ENCODE measurements at places on chromosomes 13 and 19.

DNA sequence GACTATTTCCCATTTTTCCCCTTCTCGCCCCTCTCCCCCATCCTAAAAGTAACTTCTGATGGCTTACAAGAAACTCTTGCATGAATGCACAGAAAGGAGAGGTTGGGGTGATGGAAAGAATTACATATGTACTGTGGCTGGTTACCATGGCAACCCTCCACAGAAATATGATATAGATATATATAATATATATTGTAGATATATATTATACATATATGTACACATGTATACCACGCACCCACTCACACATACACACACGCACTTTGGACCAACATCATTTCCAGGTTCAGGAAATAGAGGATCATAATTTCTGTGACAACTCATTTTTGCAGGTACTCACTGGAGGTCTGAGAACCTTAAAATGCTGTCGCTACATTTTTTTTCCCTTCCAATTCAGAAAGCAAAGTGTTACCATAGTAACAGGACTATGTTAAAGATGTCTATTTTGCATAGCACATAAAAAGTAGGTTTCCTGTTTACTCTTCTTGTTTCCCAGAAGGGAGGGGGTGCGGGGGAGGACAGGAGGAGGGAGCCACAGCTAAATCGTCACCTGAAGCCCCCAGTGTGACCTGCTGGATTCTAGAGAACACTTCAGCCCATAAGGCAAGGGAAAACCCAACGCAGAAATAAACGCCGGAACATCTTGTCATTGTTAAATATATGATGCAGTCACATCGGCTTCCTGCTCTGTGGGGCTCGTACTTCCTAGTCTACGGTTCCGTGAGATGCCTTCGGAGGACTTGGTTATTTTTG, 44.7 kb downstream of the EFNB2 start:
- no peak for DNase-seq

DNA sequence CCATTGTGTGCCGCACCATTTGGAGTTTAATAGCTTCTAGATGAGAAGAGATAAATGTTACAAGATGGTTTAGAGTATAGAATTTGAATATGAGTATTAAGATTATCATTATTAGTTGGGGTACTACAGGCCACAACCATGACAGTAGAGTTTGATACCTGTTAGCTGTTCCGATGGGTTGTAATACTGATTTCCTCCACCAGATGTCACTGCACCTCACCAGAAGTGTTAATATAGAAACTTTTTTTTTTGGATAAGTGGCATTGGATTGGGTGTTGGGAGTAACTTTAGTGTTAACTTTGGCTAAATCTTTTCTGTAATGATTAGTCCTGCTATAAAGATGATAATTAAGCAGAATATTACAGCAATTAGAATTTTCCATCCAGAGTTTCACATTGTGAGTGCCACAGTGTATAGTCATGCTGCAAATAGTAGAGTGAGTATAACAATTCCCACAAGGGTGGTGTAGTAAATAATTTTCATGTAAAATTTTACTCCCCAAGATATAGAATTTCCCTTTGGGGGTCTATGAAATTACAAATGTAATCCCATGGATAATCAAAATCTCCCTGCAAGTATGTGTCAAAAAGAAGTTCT, 56.3 kb downstream of the PSG3 start:
- DNase-seq = no peak

- DNase-seq = no peak
Observed at GRCh38 chr13:50396001-50396400, 380.8 kb downstream of the KCNRG start.

DNA sequence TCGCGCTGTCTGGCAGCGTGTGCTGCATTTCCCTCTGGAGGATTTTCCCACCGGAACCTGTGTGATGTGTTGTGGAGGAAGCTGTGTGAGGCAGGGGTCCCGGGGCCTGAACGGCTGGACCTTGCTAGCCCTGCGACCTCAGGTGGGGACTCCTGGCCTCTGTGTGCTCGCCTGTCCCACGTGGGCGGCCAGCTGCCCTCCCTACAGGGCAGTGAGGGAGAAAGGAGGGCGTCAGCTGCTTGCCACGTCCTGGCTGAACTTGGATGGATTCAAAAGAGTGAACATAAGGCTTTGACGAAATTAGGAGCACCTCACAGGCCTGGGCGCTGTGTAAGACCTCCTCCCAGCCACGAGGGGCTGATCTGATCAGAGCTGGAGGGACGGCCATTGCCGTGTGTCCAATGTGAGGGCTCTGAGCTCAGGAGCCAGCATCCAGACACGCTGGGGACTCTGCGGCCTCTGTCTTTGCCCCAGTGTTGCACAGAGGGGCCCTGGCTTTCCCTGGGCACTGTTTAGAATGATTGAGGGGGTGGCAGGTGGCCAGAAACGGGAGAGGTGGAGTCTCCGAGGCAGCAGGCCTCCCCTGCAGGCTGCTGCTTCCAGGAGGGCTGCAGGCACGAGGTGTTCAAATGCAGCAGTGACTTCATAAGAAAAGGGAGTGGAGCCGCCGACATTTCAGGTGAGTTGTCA, 13.0 kb downstream of the TFDP1 start:
- DNase-seq = no peak

GRCh38 chr13:91219201-91219600, 128.3 kb upstream of the MIR17HG start:
- DNase-seq = no peak

- no peak for DNase-seq
Observed at GRCh38 chr19:19871932-19872331, 6.2 kb downstream of the ZNF253 start.

DNA sequence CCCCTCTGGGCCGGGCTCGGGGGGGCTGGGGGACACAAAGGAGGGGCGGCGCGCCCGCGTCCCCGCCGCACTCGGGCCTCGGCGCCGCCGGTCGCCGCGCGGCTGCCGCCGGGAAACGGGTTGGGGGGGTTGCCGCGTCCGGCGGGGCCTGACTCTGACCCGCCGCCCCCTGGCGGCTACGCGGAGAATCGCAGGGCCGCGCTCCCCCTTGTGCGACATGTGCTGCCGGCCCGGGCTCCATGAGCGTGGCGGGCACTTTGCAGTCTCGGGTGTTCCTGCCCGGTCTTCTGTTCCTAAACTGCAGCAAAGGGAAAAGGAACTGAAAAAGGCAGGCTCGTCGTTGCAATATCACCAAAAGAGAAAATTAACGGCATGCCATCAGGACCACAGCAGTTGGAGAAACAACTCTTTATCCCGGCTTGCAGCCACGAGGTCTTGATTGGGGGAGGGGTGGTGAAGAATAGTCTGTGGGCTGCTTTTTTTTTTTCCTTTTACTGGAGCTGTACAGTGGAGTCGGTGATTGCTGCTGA, 1.5 kb downstream of the MIR17HG start:
- DNase-seq = peak; percentile 93

DNA sequence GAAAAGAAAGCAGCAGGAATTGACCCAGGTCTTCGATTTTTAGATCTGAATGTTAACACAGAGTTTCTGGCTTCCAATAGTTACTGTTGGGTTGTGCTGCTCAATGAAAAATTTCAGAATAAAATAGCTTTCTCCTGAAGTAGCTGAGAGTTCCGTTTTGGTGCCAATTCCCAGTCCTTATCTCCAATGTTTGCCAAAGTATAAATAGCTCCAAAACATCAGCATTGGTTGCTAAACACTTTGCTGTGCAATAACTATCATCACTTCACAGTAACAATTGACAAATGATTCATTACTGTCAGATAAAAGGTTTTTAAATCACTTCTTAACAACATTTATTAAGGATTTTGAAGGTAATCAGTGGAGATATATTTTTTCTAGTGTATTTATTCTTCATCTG, 446.0 kb downstream of the PCDH20 start:
- DNase-seq = no peak

DNA sequence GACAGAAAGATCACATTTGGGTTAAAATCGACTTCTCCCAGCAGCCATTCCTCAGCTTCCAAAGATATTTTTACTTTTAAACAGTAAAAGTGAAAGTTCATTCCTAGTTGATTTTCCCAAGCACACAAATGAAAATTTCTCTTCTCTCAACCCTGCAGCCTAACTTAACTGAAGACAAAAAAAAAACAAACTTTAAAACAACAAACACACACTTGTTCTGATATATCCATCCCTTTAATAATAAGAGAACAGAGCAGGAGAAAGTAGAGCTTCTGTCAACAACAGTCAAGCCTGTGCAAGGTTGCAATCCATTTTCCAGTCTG, 72.9 kb downstream of the STK24 start:
- no peak for DNase-seq

DNA sequence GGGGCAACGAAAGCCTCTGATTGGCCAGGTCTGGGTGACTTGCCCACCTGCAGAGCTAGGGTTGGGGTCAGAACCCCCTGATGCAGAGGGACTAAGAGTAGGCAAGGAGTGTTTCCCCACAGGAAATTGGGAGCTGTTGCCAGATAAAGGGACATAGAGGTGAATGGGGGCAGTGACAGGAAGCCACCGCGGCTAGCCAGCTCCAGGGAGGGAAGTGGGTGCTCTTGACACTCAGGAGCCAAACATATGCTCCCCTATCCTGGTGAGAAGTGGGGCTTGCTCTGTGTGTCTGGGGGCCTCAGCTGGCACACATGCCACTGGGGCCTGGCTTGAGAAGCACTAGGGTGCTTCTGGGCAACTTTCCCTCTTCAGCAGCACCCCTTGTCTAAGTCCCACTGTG, 26.0 kb downstream of the WDR88 start:
- no peak for DNase-seq

GRCh38 chr13:70249332-70250064, 141.2 kb upstream of the KLHL1 start:
- no peak for DNase-seq

DNA sequence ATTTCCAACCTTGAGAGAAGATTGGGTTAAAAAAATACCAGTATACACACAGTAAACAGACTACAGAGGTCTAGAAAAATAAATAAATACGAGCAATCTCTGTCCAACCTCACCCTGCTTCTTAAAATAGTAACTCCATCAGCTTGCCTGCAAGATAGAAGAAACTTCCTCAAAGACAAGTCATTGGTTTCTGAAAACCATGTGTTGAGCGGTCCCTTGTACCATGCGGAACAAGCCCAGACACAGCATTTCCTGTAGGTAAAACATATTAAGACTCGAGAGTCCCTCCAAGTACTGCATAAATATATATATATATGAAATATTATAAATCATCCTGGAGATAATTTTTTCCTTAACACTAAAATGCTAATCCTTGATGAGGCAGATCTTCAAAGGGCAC, 157.4 kb downstream of the MZT1 start:
- DNase-seq = no peak

- DNase-seq = no peak
Observed at GRCh38 chr13:45886466-45886865, 34.9 kb upstream of the SIAH3 start.

DNA sequence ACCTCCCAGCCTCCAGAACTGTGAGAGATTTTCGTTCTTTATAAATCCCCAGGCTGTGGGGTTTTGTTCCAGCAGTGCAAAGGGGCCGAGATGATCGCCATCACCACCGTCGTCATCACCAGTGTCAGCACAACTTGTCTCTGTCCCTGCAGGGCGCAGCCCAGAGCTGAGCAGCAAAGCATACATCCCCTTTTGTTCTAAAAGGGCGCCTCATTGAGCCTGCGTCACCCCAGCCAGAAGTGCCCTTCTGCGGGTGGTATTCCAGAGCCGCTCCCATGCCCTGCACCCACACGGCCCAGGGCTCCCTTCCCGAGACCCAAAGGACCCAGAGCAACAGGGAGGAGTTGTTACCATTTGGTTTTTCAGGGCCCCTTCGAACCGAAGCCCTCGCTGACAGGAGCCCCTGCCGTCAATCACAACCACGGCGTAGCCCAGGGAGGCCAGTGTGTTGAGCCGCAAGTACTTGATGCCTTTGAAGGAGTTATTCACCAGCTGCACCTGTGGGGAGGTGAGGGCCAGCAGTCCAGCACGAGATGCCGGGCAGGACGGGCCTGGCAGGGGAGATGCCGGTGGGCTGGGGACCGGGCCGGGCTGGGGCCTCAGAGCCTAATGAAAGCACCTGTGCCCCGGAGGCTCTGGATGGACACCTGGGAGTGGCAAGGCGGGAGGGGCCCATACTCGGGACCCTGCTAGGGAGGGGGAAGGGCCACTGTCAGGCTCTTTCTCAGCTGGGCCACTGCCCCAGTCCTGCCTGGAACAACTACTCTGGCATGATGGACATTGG, 14.4 kb upstream of the MYDGF start:
- no peak for DNase-seq

- DNase-seq = no peak
Observed at GRCh38 chr19:15400521-15401396, 18.0 kb downstream of the AKAP8L start.

DNA sequence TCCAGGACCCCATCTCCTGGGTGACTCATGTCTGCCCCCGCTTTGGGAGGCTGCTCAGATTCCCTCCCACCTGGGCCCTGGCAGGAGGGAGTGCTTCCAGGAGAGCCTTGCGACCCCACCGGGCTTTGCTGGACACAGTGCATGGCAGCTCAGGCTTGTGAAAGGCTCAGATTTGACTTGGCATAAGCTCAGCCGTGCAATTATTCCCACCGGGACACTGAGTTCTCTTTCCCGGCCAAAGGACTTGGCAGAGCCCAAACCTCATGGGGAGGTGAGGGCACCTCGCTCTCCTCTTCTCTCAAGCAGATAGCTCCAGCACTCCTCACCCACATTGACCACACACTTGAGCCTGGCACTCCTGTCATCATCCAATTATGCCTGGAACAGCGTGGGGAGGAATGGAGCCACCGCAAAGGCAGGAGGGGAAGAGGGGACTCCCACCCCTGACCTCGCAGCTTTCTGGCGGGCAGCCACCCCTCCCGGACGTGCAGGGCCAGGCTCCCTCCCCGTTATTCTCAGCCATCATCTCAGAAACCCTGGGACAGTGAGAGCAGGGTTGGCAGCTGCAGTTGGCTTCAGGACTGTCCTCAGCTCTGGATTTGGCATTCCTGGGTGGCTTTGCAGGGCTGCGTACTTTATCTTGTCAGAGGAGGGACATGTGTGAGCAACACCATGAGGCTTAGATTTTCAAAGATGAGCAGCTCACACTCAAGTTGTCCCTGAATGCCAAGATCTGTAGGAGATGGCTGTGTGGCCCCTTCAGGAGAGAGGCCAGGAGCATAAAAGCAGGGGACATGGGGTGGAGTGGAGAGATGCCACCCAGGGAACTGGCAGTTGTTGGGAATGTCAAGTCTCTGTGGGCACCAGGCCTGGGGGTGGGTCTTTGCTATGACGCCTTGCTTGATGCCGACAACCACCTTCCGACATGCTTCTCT, 306.2 kb downstream of the TEX29 start:
- DNase-seq = peak; percentile 22

- DNase-seq = no peak
Observed at GRCh38 chr19:39449116-39449797, 3.9 kb downstream of the SUPT5H start.

DNA sequence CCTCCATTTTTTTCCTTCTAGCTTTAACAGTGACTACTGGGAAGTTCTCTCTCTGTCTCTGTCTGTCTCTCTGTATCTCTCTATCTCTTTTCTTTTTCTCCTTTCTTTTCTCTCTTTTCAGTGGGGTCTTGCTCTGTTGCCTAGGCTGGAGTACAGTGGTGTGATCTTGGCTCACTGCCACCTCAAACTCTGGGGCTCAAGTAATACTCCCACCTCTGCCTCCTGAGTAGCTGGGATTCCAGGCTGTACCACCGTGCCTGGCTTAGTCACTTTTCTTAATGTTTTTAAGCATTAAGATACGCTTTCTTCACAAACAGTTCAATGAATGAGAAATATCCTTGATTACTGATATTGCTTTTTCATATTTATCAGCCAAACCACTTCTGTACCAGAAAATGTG, 13.1 kb downstream of the PCCA start:
- no peak for DNase-seq

All from head of caudate nucleus (tissue), 42 donors.